ENCODE measurements at places on chromosomes 7 and 10. TPM values are rescaled to one million over a fixed set of nuclear protein-coding genes. Genes with fewer than 3 reads are reported as not detected.
A peak's percentile ranks its signal among the peaks of the same experiment; 100 is the strongest.

Gene HOGA1
- 1.1 TPM for total RNA-seq

Gene NPSR1
- not detected for total RNA-seq

Gene CD36
- 38.8 TPM for total RNA-seq

Gene ABCB4
- 0.42 TPM for total RNA-seq

Gene NRAP
- total RNA-seq = 5.6 TPM

GRCh38 chr10:23172429-23173213 lies 19.5 kb upstream of the PTF1A start:
- no peak for DNase-seq

DNA sequence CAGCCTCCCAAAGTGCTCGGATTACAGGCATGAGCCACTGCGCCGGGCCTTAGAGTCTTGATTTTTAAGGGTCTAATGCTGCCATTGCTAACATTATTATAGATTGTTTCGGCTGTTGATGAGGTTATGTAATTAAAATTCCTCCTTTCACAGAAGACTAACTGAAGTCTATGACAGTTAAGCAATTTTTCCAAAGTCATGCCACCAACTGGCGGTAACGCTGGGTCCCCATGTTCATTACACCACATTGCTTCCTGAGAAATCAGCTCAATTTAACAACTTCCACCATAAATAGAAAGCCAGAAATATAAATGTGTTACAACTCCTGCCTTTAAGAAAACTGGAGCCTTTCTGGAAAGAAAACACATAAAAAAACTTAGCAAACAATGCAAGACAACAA lies 3.5 kb downstream of the ERLIN1 start:
- DNase-seq = no peak

DNA sequence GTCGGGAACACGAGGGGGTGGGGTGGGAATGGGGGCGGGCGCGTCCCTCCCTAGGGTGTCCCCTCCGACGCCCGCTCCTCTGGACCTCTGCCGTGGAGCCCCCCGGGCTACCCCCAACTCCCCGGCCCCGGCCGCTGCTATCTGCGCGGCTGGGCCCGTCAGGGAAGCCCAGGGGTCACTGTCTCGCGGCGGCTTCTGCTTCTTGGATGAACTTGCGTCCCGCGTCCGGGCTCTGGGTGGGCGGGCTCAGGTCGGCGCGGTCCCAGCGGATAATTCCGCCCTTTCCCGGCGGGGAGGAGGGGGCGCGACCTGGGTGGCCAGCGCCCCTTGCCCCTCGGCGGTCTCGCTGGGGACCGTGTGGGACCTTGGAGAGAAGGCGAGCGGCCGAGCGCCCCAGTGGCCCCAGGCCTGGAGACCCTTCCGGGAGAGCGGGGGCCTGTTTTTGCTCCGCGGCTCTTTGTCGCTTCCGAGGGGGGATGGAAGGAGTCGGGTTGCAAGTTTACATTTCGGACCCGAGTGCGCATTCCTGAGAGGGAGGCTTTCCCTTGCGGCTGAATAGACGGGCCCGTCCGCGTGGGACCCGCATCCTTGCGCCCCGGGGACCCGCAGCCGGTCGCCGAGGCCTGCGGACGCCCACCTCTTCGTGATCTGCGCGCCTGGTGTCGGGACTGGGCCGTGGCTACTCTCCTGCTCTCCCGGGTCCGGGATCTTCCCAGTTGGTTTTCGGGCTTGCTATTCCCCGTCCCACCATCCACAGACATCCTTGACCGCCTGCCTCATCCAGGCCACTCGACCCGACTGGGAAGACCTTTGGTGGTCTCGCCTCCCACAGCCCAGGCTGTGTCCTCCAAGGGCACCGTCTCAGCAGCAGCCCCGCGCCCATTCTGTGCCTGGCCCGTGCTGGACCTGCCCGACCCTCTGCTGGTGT lies 812 bp downstream of the DOCK1 start:
- DNase-seq = peak; percentile 40

DNA sequence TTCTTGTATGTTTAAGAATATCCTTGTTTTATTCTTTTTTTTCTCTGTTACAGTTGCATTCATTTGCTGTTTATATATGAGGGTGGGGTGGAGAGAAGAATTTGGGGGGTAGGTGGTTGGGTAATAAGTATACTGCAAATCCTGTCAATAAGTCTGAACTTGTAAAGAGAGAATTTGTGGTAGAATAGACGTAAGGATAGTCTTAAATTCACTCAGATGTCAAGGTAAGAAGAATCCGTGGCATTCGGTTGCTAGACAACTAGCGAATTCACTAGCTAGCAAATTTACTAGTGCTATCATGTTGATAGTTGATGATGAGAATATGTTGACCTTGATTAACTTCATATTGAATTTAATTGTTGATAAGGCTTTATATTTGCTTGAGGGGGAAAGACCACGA lies 40.7 kb downstream of the RSBN1L start:
- DNase-seq = no peak

- no peak for DNase-seq
These were observed 128.6 kb upstream of the AOAH start for GRCh38 chr7:36852931-36853330.

- DNase-seq = peak; percentile 35
These were observed 16.1 kb upstream of the HIBADH start for GRCh38 chr7:27678617-27679260.

- DNase-seq = no peak
These were observed 187.7 kb downstream of the JAZF1 start for GRCh38 chr7:27992755-27993493.

DNA sequence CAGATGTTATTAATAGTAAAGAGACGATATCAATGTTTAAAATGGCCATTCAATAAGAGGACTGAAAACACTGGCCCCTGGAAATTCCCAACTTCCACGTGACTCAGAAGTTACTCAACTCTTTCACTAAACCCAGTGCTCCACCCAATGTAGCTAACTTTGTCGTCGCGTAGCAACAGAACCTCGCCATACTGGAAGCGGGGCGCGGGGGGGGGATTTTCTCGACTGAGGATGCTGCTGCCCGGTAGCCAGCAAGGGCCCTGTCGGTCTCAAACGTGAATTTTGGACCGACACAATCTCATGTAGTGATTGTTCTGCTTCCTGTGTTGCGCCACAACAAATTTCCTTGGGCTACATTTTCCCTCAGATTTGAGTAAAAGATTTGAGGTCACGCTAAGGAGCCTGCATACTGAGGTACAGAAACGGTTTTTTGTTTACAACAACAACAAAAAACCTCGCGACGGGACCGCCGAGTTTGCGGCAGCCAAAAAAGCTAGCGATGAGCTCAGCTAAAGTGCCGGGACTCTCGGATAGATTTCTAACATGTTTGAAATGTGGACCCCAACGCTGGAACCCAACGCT lies 977 bp upstream of the SFR1 start:
- DNase-seq = peak; percentile 95

DNA sequence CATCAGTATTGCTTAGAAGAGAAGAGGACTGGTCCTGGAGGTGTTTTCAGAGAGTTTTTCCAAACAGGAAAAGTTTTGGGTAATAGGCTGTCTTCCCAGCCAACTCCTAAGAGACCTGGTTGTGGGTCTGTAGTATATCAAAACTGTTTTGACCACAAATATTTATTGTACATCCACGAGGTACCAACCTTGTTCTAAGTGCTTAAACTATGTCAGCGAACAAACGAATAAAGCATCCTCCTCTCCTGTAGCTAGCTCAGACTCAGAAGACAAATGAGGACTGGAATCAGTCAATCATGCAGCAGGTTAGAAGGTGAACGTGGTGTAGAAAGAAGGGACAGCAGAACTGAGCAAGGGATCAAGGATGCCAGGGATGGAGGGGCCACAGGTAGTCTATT lies 61.6 kb upstream of the MKI67 start:
- no peak for DNase-seq
